ENCODE measurements at places on chromosomes 1 and 21.

DNA sequence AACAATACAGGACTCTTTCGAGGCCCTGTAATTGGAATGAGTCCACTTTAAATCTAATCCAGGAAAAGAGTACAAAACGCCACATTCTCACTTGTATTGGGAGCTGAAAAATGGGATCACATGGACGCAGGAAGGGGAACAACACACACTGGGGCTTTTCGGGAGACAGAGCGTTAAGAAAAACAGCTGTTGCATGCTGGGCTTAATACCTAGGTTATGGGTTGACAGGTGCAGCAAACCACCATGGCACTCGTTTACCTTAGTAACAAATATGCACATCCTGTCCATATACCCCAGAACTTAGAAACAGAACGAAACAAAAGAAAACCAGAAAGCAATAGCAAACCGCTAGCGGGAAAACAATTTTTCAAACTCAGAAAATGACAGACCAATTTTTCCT lies 1532.7 kb upstream of the TPTE start:
- DNase-seq, result no peak

DNA sequence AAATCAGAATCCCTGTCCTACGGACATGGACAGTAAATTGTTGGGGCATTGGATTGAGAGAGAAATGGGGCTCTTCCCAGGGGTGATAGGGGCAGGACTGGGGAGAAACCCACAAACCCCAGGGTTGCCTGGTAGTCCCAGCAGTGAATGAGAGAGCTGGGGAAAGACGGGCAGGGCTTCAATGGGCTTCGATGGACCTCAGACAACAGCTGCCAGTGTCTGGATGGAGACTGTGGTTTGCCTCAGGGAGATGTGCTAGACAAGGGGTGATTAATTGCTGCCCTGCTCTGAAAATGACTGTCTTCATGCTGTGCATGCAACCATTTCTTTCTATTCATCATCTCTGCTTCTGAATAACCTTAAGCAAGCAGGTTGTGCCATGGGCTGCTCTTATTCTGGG lies 7.4 kb downstream of the GPR25 start:
- peak; percentile 37 for DNase-seq

GRCh38 chr1:17195731-17196130 lies 9.2 kb upstream of the PADI1 start:
- DNase-seq, result no peak

GRCh38 chr1:93474321-93474720 lies 26.4 kb downstream of the FNBP1L start:
- no peak for DNase-seq

DNA sequence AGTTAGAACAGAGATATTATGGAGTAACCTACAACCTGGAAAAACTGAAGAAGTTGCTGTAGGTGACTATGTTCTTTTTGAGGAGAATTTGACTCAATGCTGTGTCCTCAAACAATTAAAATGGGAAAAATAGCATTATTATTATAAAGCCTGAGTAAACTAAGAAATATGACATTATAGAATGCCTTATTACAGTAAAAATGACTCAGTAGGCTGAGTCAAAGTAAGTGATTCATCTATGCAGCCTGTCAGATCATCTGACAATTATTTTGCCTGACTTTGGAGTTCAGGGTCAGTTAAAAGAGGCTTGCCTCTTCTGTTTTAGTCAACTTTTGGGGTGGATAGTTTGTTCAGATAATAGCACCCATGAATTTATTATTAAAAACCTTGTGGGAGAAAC lies 150.8 kb upstream of the PTGFR start:
- DNase-seq, result no peak

GRCh38 chr1:211328084-211328694 lies 1.6 kb downstream of the TRAF5 start:
- DNase-seq, result no peak

GRCh38 chr1:193614817-193615216 lies 428.4 kb upstream of the B3GALT2 start:
- no peak for DNase-seq

GRCh38 chr1:242525360-242525722 lies 844 bp upstream of the PLD5 start:
- DNase-seq, result no peak

DNA sequence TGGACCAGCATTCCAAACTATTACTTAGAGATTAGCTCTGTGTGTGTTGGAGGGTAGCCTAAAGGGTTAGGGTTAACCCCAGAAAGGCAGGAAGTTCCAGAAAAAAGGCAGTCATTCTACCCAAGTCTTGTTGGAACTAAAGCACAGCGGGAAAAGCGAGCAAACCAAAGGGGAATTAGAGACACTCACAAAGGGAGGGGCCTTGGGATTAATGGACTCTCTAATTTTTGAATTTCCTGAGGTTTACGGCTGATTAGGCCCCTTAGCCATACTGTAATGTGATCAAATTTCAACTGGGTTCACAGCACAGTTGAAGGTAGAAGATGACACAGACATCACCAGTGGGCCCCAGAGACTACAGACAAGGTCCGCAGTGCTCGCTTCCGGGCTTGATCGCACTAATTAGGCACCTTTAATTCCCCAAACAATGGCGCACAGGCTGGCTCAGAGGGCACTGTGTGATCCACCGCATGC lies 28.3 kb downstream of the CAPZB start:
- DNase-seq, result no peak

DNA sequence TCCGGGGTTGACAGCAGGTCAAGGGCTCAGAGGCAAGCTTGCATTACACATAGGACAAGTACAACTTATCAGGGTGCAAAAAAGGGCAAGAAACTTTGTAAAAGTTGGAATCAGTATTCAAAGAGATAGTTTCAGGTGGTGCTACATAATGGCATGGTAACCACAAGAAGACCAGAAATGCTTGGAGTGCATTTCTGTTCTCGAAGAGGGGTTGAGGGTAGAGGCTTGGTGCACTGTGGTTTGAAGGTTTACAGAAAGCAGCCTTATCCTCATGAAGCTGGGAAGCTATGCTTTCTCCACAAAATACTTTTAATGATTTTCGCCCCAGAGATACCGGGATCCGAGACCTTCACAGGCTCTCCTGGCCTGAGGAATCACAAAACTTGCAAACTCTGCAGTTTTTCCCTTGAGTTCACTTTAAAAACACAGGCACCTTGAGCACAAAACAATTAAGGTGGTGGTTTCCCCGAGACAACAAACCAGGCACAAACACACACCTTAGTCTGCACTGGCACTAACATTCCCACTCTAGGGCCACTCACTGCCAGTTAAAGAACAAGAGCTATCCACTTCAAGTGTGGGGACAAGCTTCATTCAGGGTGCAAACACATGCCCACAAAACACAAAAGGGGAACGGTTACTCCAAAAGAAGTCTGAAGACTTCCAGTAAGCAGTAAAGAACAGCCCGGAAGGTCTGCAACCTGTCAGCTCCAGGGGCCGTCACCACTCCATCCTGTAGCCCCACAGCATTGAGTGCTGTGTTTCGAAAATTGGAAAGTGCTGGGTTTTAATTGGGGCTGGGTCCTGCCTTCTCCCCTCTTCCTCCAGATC lies 29.8 kb upstream of the NFIA start:
- DNase-seq, result no peak

DNA sequence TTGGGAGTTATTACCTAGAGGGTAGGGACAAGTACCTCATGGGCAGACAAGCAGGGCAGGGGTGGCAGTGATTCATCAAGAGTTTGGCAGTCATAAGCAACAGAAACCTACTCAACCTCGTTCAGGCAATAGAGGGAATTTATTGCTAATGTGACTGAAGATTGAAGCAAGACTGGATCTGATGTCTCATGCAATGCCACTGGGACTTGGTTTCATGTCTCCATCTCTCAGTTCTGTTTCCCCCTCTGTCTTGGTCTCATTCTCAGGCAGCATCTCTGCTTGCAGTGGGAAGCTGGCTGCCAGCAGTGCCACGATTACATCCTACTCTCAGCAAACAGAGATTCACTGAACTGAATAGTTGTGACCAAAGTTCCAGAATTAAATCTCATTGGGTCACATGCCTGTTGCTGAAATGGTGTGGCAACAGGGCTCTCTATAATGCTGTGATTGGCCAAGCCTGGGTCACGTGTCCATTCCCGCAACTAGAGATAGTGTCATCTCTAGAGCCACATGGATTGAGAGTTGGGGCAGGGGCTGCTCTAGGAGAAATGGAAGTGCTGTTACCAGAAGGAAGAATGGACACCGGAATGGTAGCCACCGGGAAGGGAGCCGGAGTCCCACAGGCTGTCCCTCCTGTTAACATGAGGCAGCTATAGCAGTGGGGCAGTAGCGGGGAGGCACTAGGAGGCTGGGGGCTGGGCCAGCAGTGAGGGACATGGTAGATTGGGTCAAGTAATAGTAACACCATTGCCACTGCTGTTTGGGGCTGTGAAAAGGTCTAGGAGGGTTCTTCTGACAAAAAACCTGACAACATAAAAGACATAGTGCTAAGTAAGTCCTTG lies 3.9 kb upstream of the CDC42 start:
- no peak for DNase-seq

DNA sequence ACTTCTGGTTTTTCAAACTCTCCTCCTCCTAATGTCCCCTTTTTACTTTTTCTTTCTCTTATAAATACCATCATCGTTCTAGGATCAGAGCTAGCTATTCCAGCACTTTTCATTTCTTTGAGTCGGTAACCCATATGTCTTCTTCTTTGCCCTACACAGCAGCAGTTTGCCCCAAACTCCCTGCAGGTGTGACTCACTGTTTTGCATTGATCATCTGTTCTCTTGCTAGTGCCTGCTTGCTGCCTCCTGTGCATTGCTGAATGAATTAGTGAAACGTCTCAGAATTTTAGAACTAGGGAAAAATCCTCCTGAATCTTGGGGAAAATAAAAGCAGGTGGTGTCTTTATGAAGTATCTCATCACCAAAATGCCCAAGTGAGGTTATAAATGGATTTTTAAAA lies 21.7 kb downstream of the KCNK2 start:
- DNase-seq, result no peak

GRCh38 chr21:35971824-35972223 lies 88.5 kb downstream of the SETD4 start:
- no peak for DNase-seq

DNA sequence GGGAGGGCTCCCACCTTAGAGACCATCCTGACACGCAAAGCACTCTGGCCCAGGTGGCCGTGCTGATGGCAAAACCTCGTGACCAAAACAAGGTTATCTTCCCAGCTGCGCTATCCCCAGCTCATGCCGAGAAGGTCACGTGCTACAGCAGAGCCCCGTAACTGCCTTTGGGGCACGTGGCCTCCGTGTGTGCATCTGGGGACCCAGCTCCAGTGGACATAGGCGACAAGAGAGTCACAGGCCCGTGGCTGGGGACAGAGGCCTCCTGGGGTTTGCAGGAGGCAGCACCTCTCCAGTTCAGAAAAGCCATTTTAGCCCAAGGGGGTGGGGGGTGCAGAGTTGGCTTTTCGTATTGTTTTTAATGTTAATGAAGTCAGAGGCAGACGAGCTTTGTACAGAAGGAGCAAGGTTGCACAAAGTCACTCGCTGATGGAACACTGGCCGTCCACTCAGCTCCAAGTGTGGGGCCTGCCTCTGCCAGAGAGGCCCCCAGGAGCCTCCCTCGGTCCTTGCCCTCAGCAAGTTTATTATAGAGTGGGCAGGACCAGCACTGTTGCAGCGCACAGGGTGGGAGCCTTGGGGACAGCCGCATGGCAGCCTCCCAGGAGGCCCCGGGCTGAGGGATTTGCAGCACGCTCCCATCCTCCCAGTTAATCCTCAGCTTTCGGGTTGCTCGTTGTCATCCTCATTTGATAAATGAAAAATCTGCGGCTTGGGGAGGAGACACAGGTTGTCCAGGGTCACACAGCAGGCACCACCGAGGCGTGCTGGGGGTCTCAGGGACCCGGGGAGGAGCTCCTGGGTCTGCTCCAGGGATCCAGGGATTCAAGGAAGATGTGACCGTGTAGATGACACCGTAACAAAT lies 8.0 kb upstream of the PDE9A start:
- no peak for DNase-seq

DNA sequence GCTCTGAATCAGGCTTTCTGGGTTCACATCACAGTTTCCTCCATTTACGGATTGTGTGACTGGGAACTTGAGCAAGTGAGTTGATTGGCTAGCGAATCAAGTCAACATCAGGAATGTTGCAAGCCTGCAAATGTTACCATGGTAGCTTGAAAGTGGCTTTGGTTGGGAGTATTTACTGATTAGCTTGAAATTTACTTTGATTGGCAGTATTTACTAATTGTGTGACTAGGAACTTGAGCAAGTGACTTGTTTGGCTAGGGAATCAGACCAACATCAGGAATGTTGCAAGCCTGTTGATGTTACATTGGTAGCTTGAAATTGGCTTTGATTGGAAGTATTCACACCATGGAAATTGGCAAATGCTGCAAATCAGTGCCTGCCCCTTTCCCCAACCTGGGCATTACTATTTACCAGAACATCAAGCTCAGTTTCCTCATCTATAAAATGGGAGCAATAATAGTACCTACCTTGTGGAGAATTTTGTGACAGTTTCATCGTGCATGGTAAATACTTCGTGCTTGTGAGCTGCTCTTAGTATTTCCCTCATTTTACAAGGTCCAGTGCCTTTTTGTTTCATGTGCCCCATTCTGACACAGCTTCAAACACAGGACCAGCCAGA lies 23.1 kb upstream of the B3GALNT2 start:
- no peak for DNase-seq

DNA sequence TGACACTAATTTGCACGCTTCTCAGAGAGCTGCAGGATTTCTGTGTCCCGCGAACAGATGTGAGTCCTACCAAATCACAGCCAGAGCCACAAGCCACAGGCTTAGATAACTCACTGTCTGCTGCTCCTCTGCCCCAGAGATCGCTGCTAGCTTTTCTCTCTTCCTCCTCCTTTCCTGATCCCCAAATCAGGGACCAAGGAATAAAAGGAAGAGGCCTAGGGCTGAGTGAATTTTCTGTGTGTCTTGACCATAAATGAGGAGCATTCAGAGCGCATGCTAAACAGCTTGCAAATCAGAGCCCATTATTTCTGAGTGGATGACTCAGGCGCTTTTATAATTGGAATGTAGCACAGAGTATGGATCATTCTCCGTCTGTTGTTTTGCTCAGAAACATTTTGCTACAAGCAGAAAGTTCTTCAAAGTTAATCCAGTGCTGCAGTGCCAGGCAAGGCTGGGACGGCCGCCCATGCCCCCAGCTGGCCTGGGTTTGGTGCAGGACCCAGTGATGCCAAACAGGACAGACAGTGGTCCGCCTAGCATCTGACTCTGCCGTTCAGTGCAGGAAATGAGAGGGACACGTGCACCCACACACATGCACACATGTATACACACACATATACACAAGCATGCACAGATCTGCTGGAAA lies 38.2 kb downstream of the KCNAB2 start:
- DNase-seq, result no peak

DNA sequence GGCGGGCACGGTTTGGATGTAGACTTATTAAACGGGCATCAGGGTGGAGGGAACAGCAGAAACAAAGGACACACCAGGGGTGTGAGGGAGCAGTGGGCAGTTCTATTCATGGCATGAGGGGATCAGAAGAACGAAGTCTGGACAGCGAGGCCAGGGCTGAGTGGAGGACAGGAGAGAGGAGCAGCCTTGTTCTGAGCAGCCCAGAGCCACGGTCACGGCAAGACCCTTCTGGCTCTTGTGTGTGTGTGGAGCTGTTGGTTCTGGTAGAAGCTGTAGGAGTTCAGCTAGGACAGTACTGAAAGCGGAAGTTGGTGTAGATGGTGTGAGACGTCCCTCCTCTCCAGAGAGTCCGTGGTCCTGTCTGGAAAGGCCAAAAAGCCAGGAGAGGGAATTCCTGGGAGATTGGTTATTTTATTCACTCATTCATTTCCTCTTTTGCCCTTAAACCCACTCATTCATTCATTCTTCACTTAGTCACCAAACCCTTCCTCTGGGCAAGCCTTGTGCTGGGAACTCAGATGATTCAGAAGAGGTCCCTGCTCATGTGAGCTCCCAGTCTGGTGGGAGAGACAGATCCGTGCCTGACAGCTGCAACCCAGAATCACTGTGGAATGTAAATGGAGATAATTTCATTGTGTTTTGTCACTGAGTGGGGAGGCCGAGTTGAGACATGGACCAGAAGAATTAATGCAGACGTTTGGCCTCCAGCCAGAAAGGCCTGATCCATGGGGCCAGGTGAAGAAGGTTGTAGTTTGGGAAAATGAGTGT lies 4.1 kb upstream of the ACOT11 start:
- no peak for DNase-seq

Measured in GM10248 (cell line).